ENCODE measurements at places on chromosomes 1 and 21.

- no peak for DNase-seq
Measured at GRCh38 chr1:107254306-107254705, 113.5 kb downstream of the NTNG1 start.

DNA sequence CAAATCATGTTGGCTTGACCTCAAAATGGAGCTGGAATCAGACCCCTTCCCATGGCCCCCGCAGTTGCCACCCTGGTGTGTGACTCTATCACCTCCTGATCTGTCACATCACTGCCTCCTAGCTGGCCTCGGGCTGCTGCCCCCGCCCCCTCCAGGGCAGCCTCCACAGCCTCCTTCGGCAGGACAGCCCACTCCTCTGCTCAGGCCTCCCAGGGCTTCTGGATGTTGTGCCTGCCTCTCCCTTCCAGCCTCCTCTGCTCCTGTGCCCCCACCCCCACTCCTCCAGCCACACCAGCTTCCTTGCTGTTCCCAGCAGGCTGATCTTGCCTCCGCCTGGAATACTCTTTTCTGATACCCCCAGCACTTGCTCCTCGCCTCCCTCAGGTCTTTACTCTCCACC is 134.4 kb upstream of the EDN2 start:
- DNase-seq = no peak

- DNase-seq = no peak
Measured at GRCh38 chr21:44875316-44875700, 1.8 kb upstream of the PTTG1IP start.

DNA sequence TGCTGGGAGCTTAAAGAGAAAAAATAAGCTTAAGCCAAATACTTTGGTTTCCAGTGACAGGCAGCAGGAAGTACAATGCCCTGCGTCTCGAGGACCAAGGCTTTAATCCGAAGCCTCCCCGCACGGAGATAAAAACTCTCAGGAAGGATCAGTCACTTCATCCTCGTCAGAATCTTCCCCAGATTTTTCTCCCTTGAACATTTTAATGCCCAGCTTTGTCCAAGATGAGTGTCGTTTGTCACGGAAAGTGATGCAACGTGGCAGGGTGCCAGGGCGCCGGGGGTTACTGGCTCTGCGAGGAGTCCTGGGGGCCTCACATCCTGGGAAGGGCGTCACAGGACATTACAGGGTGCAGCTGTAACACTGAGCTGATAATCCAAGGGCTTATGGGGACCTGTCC is 25.2 kb upstream of the PCBP3 start:
- no peak for DNase-seq

DNA sequence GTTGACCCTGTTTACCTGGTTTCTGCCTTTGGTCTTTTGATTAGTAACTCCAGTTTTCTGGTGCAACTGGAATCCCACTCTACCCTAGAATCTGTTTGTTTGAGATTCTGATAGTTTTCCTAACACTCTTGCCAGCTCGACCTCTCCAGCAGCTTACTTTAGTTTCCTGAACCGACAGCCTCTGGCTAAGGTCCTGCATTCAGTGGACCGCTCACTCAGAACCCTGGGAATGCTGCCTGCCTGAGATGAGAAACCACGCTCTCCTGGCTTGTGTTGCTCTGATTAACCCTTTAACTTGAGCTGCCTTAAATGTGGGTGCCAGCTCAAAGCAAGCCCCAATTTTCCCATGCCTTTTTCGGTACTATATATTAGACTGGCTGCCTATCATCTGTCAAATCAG is 45.3 kb upstream of the SIPA1L2 start:
- DNase-seq = no peak

DNA sequence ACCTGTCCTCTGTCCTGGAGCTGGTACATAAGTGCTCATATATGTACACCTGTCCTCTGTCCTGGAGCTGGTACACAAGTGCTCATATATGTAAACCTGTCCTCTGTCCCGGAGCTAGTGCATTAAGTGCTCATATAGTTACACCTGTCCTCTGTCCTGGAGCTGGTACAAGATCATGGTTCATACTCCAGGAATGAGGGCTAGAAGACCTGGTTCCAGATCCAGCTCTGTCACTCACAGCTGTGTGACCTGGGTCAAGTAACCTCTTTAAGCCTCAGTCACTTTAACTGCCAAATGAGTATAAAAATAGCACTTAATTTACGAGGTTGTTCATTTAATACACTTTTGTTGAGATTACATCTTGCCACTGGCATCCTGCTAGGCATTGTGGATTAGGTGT is 28.0 kb downstream of the SMYD3 start:
- no peak for DNase-seq

DNA sequence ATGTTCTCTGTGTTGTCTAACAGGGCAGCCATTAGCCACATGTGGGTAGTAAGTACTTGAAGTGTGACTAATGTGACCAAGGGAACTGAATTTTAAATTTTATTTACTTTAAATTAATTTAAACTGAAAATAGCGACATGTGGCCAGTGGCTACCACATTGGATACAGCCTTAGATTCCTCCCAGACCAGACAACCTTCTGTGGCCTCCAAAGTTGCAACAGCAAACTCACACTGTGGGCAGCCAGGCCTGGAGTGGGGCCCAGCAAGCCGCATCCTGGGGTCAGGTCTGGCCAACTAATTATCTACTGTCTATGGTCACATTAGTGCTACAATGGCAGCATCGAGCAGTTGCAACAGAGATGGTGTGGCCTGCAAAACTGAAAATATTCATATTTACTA is 11.7 kb downstream of the EIF2D start:
- DNase-seq = no peak

DNA sequence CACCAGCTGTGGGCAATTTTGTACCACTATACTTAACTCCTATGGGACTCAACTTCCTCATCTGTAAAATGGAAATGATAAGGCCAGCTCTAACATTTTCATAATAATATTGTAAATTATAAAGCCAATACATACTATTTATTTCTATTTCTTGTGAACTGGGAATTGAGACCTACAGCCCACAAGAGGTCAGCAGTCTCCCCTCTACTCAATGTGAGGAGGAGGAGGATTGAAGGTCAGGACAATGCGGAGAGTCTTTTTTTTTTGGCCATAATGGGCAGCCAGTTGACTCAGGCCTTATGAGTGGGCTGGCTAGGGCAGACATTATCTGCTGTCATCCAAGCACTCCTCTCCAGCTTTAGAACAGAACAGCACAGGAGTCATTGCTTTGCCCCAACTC is 90.5 kb downstream of the NUF2 start:
- DNase-seq = no peak

- DNase-seq = no peak
Measured at GRCh38 chr1:93350322-93350721, 4.6 kb downstream of the DR1 start.

DNA sequence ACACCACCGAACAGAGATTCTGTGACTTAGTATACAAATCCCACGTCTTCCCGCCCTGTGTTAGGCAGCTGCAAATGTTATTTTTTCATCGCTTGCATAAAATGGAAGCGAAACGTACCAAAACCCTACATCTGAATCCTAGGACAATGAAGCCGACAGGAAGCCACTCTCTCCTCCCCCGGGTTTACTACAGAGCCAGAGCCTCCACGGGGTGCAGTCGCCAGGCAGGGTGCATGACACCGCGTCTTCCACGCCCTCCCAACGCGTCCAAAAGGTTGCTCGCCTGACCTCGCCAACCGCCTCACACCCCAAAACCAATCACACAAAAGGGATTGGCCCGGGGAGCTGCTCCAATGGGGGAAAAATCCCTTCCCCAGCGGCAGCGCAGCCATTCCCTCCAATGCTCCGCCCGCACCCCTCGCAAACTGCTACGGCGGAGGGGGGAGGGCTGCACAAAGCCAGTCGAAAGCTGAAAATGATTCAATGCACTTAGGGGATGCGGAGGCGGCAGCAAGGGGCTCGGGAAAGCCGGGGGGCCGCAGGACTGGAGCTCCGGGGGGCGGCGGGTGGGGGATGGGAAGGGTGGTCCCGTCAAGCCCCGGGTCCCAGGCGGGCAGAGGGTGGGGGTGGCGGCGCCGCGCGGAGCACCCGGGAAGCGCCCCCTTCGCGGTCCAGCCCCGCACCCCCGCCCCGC is 701 bp downstream of the CEP170 start:
- peak; percentile 69 for DNase-seq

GRCh38 chr1:97088391-97088790 is 366.8 kb downstream of the PTBP2 start:
- DNase-seq = no peak

DNA sequence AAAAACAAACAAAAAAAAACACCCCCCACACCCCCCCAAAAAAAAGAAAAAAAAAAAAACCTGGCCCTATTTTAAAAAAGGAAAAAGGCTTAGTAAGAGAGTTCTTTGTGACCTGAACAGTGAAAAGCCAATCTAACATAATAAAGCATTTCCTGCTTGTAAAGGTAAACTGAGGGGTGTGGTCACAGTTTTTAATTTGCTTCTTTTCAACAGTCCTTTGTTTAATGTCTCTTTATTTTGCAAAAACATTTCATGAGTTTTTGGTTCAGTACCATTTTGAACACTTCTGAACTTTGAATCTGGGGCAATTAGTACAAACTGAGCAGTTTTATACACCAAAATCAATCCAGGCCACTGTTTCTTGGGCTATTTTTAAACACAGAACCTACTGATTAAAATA is 37.6 kb downstream of the TOR3A start:
- DNase-seq = no peak

DNA sequence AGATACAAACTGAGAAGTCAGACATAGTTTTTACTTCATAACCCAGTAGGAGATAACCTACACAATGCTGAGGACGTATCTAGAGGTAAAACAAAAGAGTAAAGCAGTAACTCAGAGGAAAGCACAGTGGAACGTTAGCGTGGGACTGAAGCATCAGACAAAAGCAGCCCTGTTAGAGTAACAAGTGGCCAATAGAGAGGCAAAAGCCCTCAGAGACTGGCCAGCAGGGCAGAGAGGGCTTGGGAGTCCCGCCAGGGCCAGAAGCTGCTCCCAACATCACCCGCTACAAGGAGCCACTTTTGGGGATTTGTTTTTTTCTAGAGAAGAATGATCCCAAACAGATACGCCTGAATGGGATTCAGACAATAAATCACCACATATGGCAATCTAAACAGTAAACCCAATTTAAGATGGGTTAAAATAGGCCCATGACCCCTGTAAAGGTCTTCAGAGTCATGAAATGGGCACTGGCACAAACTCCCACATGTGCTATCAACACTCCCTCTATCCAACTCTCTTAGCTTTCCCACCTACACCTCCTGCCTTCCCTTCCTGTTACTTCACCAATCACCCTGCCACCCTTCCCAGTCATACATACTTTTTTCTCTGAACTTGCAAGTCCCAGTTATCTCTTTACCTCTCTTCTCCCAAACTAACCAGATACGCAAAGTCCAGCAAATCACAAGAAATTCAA is 17.2 kb downstream of the TADA1 start:
- no peak for DNase-seq

DNA sequence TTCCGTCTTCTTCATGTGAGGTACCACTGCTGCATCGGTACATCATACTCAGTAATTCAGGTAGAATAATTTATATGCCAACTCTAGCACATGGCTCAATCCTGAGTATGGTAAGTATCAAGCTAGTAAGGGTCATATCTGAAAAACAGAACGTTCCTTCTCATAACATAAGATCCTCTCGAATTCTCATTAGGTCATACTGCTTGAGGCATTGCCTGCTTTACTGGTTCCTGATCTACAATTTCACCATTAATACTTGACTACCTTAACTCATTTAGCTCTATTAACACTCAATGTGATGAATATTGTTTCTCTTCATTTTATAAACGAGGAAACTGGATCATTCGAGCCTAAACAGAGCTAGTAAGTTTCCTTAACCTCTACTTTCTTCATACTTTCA is 871.6 kb downstream of the BRINP3 start:
- DNase-seq = no peak

DNA sequence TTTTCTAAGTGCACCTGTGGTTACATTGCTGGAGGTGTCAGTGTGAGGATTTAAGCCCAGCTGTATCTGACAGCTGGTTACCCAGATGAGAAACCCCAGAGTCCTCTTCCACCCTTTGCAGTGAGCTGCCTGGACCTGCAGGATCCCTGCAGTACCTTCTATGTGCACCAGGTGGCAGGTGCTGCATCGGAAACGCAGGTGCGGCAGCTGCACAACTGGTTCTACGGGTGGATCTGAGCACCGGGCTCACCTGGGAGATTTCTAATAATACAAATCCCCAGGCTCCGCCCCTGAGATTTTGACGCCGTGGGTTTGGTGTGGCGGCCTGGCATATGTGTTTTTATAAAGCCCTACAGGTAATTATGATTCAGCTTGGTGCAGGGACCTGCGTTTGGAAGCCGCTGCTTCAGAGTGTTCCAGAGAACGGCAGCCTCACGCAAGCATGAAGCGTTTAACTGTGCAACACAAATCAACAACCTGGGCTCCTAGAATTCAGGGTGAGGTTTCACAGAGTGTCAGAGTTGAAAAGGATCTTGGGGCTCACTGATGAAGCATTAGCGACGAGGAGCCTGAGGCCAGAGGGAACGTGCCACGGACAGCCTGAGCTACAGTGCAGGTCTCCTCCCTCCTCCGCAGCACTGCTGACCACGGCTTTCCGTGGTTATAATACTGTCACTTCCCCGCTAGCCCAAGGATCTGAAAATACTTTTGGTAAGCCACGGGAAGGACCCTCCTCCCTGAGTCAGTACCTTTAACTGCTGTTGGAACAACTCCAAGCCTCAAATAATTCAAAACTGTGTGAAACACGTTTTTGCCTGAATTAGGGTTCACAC is 96.7 kb upstream of the TRABD2B start:
- peak; percentile 91 for DNase-seq

DNA sequence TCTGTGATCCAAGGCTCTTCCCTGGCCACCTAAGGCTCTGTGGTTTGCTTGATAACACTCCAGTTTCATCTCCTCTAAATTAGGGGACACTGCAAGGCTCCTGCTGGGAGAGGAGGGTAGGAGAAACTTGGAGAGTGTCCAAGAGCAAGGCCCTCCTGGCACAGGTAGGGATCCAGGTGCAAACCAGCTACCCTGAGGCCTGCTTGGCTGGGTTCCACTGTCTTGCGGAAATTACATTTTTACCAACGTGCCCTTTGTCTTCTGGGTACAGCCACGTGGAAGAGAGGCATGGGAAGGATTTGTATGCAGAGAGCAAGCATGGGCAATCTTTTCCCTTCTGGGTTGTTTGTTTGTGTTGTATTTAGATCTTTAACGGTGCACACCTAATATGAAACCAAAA is 132.5 kb downstream of the PRDM2 start:
- peak; percentile 84 for DNase-seq

GRCh38 chr1:218371927-218372672 is 27.0 kb downstream of the TGFB2 start:
- DNase-seq = no peak

DNA sequence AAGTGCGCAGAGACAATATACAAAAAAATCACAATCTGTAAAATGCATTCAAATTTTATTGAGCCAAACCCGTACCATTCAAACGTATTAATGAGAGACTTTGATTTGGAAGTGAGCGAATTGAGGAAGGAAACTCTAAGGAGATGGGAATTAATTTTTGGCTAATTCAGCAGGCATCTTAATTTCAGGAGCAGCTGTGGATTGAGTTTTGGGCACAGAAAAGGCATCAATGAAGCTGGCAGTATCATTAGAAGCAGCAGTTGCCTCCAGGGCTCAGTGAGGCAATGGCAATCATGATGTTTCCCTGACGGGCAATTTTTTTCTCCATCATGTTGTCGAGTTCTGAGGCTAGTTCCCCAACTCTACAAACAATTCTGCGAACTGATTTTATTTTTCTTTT is 2041.6 kb downstream of the NCAM2 start:
- no peak for DNase-seq

- DNase-seq = peak; percentile 51
Measured at GRCh38 chr1:161139766-161140165, 7.3 kb upstream of the DEDD start.

GRCh38 chr1:204623365-204623893 is 62.1 kb downstream of the LRRN2 start:
- peak; percentile 56 for DNase-seq

- no peak for DNase-seq
Measured at GRCh38 chr21:42118901-42119300, 47.8 kb downstream of the UMODL1 start.

GRCh38 chr1:206062464-206062863 is 9.5 kb downstream of the RHEX start:
- DNase-seq = no peak
